ENCODE measurements at places on chromosomes 1 and 21.

DNA sequence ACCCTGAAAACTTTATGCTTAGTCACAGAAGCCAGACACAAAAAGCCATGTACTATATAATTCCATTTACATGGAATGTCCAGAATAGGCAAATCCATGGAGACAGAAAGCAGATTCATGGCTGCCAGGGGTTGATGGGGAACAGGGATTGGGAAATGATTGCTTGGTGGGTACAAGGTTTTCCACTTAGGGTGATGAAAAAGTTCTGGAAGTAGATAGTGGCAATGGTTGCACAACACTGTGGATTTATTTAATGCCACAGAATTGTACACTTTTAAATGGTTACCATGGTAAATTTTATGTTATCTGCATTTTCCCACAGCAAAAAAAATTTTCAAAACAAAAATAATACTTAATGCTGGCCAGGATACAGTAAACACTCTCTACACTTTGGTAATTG lies 40.6 kb downstream of the ENAH start:
- DNase-seq, result peak; percentile 18

- DNase-seq, result no peak
These were observed 96.4 kb upstream of the PPP2R5A start for GRCh38 chr1:212188599-212189351.

- peak; percentile 66 for DNase-seq
These were observed 60.8 kb upstream of the PGD start for GRCh38 chr1:10338047-10338446.

DNA sequence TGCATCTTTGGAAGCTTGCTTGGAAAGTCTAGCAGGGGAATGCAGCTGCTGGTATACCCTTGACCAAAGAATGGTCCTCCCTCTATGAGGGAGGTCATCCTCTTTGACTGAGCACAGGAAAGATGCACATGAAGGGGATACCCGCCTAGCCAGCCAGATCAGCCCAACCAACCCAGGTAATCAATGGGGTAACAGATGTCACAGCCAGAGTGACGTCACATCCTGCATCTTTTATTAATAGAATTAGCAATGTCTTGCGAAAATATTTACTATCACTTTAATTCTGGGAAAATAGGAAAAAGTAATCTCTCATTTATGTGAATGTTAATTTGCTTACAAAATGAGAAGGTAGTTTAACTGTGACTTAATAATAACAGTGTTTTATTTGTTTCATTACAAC lies 25.6 kb upstream of the PTBP2 start:
- DNase-seq, result no peak

- no peak for DNase-seq
These were observed 61.1 kb downstream of the SPEN start for GRCh38 chr1:15908597-15908996.

- no peak for DNase-seq
These were observed 4.7 kb upstream of the STK40 start for GRCh38 chr1:36390411-36390810.

DNA sequence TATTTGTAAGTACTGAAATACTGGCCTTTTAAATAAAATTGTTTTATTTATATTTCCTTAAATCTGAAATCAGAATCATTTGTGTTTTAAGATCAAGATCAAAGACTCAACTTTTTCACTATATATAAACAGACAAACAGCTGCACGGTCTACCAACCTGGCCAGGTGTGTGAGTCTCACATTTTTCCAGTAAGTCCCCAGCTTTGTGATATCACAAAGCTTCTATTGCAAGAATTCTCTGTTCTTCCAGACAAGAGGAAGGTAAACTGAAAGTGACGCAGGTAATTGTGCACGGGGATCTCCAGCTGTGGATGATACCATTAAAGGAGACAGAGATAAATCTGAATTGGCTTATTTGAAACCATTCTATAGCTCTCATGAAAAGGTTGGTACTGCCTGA lies 41.2 kb upstream of the CYP2J2 start:
- DNase-seq, result no peak

GRCh38 chr1:55288245-55288644 lies 73.1 kb upstream of the USP24 start:
- DNase-seq, result no peak

DNA sequence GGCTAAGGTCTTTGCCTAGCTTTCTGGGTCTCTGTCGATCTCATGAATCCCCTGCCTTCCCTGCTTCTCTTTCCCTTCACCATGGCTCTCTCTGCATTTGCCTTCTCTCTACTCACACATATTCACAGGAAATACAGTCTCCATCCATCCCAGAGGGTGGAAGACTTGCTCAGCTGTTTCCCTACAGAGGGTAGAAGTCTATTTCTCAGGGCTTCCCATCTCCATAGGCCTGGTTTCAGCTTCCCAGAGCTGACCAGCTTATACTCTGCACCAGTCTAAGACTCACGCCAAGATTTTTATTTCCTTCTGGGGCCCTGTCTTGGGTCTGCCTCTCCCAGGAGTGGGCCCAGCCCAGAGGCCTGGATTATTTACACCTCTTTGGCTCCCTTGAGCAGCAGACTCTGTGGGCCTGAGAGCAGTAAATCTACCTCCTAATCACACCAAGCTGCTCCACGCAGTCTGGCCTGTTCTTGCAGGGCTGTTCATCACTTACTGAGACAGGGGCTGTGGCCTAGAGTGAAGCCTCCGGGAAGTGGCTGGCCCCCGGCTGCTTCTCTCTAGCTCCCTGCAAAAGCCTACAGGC lies 102.5 kb downstream of the PLXNA2 start:
- no peak for DNase-seq

GRCh38 chr1:153291514-153291913 lies 21.2 kb downstream of the PGLYRP3 start:
- DNase-seq, result no peak

DNA sequence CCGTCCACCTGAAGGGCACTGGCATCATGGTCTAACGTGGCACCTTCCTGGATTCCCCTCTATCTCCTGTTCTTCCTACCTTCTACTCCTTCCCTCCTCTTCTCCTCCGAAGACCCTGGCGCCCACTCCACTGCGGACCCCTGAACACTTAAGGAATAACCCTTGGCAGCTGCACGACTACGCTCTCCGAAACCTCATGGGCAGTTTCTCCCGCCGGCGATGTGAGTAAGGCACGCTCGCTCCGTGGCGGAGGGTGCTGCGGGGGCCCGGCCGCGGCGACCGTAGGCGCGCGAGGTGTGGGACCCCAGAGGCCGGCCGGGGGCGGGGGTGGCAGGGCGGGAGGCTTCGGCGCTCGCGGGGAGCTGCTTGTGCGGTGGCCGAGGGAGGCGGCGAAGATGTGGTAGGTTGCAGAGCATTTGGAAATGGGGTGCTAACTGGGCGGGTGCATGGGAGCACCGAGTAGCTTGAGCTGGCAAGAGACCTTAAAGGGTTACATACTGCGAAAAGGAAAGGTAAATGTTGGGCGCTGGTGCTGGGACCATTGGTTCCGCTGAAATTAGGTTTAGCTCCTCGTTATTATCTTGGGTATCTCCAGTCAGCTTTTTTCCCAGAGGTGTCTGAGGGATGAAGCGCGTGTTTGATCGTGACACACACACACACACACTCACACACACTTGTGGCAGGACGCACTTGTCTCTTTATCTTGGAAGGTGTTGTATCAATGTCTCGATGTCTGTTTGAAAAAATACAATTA lies 876 bp downstream of the LRRC7 start:
- no peak for DNase-seq

GRCh38 chr1:58845942-58846341 lies 62.1 kb upstream of the JUN start:
- no peak for DNase-seq

DNA sequence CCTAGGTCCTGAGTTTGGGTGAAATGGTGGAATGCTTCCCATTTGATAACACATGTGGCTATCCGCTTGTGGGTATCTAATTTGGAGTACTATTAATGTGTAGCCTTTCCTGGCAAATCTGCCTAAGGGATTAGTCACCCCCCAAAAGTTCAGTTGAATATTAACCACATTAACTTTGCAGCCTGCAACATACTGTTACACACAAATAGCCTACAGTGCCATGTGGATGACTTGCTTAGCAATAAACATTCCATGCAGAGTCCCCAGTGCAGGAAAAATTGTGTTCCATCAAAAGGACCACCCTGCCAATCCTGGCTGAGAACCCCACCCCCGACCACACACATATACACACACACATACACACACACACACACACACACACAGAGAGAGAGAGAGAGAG lies 303.3 kb upstream of the ESRRG start:
- DNase-seq, result no peak

DNA sequence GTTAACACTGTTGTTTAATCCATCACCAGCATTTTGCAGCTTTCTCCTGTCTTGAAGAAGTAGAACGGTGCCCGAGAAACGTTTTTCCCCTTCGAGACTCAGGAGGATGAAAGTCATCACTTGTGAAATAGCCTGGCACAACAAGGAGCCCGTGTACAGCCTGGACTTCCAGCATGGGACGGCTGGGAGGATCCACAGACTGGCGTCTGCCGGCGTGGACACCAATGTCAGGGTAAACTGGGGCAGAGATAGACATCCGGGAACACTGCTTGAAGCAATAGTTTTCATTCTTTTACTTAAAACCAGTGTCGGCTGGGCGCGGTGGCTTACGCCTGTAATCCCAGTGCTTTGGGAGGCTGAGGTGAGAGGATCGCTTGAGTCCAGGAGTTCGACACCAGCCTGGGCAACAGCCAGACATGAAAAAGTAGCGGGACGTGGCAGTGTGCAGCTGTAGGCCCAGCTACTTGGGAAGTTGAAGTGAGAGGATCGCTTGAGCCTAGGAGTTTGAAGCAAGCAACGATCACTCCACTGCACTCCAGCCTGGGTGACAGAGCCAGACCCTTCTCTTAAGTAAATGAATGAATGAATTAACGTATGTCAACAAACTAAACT lies 945 bp downstream of the CHAF1B start:
- no peak for DNase-seq

DNA sequence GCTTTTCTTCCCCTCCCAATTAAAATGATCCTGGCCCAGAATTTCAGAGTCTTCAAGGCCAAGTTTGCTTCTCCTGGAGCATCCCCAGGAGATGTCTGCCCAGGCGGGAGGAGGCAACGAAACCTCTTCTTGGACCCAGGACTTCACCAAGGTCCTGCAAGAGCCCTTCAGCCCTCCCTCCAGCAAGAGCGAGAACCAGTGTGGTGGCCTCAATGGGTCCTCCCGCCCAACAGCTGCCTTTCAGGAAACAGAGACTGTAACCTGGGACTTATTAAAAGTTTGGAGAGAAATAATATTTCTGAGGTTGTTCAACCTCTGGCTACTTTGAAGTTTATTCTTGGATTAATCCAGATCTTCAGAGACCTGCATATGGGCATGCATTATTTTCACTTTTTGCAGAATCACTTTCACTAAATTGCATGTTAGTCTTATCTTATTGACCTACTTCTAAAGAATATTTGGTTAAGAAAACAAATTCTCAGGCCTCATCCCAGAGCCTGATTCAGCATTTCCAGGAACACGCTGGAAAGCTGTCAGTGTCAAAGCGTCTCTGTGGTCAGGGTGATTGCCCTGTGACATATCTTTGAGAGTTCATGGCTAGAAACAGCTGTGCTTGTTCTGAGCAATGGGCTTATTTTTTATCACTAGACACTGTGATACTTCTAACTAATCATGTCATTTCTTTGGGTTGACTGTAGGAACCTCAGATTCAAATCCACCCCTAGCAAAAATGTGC lies 66.0 kb upstream of the CLDN14 start:
- DNase-seq, result no peak

GRCh38 chr1:85142753-85143152 lies 58.1 kb downstream of the SYDE2 start:
- DNase-seq, result no peak

GRCh38 chr1:180918519-180918918 lies 5.8 kb downstream of the KIAA1614 start:
- no peak for DNase-seq

GRCh38 chr1:222034790-222035189 lies 292.9 kb upstream of the DUSP10 start:
- no peak for DNase-seq

- DNase-seq, result no peak
These were observed 2.0 kb downstream of the EDARADD start for GRCh38 chr1:236395947-236396664.

Data from lung microvascular endothelial cell (primary cell).